Left kidney (tissue), 8 donors: ENCODE measurements at places on chromosomes 12 and 14. TPM values are rescaled to one million over a fixed set of nuclear protein-coding genes. Genes with fewer than 3 reads are reported as not detected.

GRCh38 chr12:31120392-31121008 is 46.8 kb downstream of the DDX11 start:
- DNase-seq, result no peak

DNA sequence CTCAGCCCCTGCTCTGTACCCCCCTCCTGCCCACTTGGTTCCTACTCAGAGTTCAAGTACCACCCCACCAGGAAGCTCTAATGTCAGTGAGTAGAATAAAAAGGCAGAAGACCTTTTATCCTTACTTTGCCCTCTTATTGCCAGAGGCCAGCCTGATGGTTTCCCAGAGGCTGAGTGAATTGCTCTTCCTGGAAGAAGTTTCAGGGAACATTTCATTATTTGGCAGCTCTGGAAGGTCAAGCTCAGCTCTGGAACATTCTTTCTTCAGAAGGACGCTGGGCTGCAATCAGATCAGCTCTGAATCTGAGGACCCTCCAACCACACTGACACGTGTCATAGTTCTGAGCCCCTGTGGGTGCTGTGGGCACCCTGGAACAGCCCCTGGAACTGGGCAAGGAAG is 188.9 kb downstream of the ETV6 start:
- no peak for DNase-seq

PPP1R1A gene
- 52.6 TPM for polyA plus RNA-seq

DNA sequence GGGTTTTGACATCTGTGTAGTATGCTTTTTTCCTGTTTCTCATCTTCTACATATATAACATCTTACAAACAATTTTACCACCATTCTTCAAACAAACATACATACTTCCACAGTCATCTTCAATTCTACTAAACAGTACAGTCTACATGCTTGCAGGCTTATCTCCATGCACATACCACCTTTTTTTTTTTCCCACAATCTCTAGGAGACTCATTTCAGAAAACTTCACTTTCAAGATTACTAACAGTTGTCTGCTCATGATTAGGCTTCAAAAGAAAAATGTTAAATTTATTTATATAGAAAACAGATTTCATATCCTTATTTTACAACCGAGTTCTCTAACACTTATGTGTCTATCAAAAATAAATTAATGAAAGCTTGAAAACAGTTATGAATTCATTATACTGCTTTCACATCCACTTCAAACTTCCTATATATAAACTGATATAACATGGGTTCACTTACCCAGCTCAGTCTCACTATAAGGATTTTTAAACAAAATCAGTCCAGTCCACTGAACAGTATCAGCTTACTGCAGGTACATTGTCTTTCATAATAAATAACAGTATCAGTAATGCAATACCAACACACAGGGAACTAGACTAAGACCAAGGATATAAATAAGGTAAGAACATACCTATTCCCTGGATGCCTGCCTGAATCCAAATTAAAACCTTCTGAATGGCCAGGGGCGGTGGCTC is 42.5 kb downstream of the LRP6 start:
- no peak for DNase-seq

DNA sequence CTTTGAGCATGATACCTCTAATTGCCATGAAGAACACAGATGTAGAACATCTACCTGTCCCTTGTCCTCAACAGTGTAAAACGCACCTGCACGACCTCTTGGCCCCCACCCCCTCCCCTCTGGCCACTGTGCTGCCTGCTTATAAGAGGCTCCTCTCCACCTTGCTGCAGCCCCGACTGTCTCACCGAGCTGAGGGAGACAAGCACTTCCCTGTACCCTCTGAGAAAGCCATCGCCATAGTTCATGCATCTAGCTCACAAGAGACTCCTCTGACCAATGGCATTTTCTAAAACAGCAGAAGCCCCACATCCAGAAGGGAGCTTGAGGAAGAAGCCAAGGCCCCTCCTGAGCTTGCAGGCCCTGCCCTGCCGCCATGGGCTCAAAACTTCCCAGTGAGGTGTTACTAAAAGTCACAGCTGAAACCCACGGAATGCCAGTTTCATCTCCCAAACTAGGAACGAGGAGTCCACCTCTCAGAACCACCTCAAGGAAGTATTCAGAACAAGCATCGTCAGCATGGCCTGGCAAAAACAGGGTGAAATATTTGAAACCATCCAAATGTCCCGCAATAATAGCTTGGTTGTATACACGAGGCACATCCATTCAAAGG is 21.5 kb upstream of the ANO2 start:
- no peak for DNase-seq

DNA sequence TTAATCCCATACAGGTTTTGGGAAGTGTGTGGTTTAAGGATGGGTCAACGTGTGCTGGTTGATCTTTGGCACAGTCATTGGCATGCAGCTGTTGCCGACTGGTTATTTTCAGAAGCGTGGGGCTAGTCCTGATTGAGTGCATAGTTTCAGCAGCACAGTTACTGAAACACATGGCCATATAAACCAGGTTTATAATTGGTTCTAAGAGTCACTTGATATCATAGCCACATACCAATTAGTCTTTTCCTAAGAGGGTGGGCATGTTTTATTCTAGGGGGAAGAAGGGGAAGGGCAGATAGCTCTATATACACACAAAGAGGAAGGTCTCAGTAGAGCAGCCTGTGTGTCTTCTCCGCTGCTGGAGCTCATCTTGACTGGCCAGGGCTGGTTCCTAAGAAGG is 11.0 kb upstream of the RPS6KL1 start:
- no peak for DNase-seq

- no peak for DNase-seq
Observed at GRCh38 chr12:8852119-8852518, 29.7 kb downstream of the A2ML1 start.

DNA sequence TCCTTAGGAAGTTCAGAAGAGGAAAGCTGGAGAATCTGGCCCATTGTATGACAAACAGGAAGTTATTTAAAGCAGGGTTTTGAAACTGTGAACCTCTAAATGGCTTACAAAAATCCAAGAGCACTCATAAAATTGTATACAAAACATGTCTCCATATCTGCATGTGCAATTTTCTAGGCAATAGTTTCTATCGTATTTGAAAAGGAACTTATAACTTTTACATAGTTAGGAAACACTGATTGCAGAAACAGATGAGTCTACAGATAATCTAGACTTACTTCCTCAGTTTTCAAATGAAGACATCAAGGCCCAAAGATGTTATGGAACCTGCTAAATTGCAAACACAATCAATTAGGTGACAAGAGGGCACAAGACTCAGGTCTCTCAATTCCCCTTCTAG is 53.3 kb upstream of the ETV6 start:
- DNase-seq, result no peak

RNF212B gene
- polyA plus RNA-seq, result 2.3 TPM

AMN gene
- 23.0 TPM for polyA plus RNA-seq

CELA1 gene
- polyA plus RNA-seq, result not detected

CCDC175 gene
- polyA plus RNA-seq, result 1.3 TPM

GRCh38 chr12:106136263-106136662 is 2.5 kb downstream of the NUAK1 start:
- DNase-seq, result peak; percentile 89

- no peak for DNase-seq
Observed at GRCh38 chr12:8785499-8785898, 36.9 kb upstream of the A2ML1 start.

RAB3IP gene
- 81.7 TPM for polyA plus RNA-seq

RGS6 gene
- 1.00 TPM for polyA plus RNA-seq

ARMH4 gene
- polyA plus RNA-seq, result 82.8 TPM

DBX2 gene
- polyA plus RNA-seq, result 0.08 TPM

GRCh38 chr14:53620317-53620716 is 336.3 kb downstream of the BMP4 start:
- no peak for DNase-seq

DNA sequence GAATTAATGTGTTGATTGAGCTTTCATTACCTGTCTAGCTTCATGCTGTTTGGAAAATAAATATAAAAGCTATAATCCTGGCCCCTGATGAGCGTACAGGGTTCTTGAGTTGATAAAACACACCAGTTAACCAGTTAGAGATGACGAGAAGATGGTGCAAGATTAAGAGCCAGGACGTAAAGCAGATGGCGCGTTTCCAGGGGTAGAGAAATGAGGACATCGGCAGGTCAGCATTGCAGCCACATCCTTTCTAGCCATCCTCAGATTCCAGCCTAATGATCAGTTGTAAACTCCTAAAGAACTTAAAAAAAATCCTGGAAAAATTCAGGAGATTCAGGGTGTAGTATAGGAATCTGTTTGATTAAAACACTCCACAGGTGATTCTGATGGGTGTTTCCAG is 203.7 kb downstream of the CACNA1C start:
- DNase-seq, result no peak

DNA sequence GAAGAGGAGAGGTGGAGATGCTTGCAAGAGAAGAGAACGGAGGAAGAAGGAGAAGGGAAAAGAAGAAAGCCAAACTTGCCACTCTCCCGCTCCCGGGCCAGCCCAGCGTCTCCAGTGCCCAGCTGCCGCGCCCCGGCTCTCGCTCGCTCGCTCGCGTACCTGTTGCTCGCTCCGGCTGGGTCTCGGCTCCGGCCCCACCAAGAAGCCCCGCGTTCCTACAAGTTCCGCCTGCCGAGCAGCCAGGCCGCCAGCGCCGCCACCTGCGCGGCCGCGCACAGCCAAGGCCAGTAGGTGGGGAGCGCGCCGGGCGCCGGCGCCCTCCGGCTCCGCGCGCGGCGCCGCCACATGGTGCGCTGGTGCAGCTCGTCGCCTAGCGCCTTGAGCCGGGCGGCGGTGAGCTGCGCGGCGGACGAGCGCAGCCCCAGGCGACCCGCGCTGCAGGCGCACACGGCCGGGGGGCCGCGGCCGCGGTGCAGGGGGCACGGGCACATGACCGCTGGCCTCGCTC is 370 bp downstream of the HRK start:
- no peak for DNase-seq

GRCh38 chr12:57237596-57237931 is 8.1 kb downstream of the SHMT2 start:
- DNase-seq, result no peak

GRCh38 chr12:13170892-13171490 is 25.5 kb upstream of the EMP1 start:
- DNase-seq, result no peak
